ENCODE measurements at places on chromosomes 13 and 19.
A peak's percentile ranks its signal among the peaks of the same experiment; 100 is the strongest.

DNA sequence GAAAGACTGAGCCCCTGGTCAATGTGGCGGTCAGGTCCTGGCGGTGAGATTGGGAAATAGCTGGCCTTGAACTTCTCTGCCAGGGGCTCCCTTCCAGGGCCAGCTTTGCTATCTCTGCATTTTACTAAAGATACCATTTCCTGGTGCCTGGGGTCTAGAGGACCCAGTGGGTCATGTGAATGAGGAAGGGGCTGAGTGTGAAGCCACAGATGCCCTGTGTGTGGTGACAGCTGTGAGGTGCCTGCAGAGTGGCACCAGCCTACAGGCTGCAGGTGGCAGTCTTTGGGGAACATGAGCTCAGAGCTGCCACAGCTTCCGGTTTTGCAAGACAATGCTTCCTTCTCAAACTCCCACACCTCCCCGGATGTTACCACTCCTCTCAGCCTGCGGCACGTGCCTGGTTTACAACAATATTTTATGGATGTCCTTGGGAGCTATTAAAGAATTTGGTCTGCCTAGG is 5.2 kb upstream of the MLNR start:
- peak; percentile 62 for ATAC-seq

DNA sequence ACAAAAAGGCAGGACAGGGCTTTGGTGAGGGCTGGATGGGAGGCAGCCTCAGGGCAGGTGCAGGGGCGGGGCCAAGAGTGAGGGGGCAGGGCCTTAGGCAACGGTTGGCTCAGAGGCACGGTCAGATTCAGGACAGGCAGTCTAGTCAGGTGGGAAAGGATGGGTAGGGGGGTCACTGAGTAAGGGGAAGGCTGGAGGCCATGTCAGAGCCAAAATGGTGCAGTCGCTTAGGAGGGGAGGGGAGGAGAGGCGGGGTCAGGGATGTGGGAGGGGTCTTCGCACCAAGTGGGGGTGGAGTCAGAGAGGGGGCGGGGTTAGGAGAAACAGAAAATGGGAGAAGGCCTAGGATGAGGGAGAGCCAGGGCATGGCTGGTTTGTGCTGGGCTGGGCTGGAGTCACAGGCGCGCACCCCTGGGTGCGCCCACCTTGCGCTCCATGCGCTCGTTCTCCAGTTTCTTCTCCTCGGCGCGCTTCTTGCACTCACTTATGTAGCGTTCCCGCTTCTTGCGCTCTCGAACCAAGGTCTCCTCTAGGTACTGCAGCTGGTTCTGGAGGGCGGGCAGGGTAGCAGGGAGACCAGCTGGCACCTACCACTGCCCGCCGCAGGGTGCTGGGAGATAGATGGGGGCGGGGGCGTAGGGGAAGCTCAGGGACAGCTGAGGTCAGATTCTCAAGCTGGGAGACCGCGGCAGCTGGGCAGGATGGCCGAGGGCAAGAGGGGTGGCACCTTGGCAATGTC is 6.8 kb upstream of the RGL3 start:
- no peak for ATAC-seq

DNA sequence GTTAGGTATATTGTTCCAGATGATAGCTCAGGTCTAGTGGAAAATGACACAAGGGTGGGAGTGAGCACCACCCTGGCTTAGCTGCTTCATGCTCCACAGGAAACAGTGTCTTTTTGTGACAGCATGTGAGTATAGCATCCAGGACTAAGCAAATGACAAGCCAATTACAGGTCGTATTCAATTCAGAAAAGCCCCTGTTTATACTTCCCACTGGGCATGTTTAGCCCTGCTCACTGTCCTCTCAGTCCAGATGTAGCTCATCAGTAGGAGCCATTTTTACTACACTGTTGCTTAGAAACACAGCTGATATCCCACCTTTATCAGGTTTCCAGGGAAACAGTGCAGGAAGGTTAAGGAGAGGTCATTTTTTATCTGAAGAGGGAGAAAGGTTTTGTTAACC is 8.0 kb downstream of the ABHD13 start:
- ATAC-seq, result no peak

DNA sequence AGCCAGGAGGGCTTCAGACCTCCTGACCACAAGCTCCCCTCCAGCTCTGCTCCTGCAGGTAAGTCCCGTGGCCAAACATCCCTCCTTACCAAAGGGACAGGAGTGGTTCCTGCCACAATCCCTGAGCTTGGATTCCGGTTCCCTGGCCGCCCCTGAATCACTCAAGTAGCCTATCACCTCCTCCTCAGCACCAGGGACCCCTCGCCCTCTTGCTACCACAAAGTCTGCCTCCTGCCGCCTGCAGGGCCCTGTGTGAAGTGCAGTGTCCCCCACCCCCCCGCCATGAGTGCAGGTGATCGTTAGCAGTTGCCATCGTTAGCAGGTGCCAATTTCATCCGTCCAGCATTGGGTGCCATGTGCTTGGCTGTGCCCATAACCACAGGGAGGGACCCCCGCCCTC is 40.8 kb upstream of the RANBP3 start:
- ATAC-seq, result no peak
